Mesothelial cell of epicardium (in vitro differentiated cells): ENCODE measurements at places on chromosomes 7 and 10.

- DNase-seq = no peak
Measured at GRCh38 chr10:123974406-123974805, 82.8 kb upstream of the CPXM2 start.

GRCh38 chr7:4208586-4208985 is 473.5 kb upstream of the FOXK1 start:
- DNase-seq = no peak

- DNase-seq = no peak
Measured at GRCh38 chr7:47485640-47486435, 96.1 kb downstream of the TNS3 start.

DNA sequence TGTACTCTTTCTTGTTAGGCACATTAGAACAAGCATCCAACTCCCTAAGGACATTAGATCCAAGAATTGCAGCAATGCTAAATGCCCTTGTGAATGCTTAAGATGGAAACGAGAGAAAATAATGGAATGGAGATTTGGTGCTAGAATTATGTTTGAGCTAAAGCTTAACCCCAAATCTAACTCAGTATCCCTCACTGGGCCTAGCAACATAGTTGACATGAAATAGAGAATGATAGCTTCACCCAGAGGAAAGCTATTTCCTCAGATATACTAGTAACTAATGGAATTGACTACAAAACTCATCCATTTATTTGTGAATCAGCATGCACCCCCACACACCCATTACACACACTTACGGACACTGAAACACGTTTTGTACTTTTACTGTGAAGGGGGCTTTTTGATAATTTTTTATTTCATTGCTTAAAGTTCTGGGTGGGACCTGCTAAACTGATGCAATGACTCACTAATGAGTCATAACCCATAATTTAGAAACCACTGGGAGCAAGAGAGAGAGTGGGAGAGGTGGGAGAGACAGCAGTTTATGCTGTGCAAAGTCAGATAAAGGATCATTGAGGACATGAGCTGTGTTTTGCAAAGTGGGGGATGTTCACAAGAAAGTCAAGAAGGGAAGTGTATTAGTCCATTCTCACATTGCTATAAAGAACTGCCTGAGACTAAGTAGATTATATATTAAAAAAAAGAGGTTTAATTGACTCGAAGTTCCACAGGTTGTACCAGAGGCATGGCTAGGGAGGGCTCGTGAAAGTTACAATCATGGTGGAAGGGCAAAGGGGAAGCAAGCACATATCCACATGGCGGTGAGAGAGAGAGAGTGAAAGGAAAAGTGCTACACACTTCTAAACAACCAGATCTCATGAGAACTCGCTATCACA is 382.7 kb downstream of the SFMBT2 start:
- no peak for DNase-seq

- DNase-seq = no peak
Measured at GRCh38 chr10:93806903-93807302, 49.2 kb downstream of the LGI1 start.

GRCh38 chr10:11631890-11632587 is 20.6 kb upstream of the USP6NL start:
- no peak for DNase-seq

DNA sequence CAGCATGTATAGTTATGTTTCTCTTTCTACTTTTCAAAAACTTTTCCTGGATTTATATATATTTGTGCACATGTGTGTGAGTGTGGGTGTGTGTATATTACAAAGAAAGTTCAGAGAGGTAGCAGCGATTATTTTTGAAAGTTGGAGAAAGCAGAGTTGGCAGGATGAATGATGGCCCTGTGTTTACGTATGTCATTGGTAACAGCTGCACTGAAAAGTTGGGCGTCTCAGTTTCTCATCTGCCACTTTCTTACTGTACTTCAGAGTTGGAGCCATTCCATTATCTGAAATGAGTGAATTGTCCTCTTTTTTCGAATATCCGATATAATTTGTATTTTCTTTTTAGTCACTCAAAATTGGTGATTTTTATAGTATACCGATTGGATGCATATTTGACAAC is 172.2 kb downstream of the CDK14 start:
- no peak for DNase-seq

- no peak for DNase-seq
Measured at GRCh38 chr10:79047875-79048638, 20.7 kb upstream of the ZMIZ1 start.

GRCh38 chr10:19169684-19170083 is 121.1 kb downstream of the MALRD1 start:
- DNase-seq = no peak

- no peak for DNase-seq
Measured at GRCh38 chr7:126685018-126685573, 567.6 kb downstream of the GRM8 start.

DNA sequence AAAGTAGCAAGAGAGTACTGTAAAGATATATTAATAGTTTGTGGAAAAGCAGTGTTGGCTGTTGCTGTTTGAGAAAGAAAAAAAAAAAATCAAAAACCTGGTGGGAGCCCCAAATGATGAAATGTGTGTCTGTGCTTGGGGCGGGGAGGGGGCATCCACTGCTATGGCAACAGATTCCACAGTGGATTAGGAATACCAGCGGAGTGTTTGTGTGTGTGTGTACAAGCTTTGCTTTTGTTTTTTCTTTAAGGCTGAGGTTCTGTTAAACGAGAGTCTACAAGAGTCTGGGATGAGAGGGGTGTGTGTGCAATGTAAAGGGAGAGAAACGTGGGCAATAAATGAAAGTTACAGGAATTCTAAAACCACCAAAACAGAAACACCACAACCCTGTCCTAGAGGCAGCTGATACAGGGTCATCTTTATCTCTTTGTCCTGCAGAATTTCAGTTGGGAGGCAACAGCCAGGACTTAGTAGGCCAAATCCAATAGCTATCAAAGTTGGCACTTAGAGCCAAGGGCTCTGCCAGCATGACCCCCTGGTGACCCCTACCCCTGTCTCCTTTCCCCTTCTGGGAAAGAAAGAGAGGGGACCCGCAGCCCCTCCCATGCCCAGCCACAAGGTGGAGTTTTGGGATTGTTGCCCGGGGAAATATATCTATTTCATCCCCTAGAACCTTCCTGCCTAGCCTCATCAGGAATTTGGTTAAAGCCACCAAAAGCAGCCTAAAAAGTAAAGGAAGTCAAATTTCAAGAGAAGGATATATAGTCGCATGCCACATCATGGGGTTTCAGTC is 85.4 kb downstream of the OSBPL3 start:
- no peak for DNase-seq

- DNase-seq = no peak
Measured at GRCh38 chr10:110444004-110444337, 53.7 kb upstream of the DUSP5 start.

GRCh38 chr7:25895792-25896171 is 256.2 kb upstream of the NFE2L3 start:
- no peak for DNase-seq

- DNase-seq = no peak
Measured at GRCh38 chr7:16657656-16658279, 11.8 kb downstream of the BZW2 start.

DNA sequence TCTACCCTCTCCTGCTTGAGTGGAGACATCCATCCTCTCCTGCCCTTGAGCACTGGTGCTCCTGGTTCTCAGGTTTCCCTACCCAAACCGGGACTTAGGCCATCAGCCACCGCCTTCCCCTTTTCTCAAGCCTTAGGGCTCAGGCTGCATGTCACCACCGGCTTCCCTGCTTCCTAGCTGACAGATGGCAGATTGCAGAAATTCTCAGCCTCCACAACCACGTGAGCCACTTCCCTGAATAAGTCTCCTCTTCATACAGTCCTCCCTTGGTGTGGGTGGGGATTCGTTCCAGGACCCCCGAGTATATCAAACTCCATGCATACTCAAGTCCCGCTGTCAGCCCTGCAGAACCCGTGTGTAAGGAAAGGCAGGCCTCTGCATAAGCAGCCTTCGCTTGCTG is 203.5 kb upstream of the ZNF32 start:
- no peak for DNase-seq

DNA sequence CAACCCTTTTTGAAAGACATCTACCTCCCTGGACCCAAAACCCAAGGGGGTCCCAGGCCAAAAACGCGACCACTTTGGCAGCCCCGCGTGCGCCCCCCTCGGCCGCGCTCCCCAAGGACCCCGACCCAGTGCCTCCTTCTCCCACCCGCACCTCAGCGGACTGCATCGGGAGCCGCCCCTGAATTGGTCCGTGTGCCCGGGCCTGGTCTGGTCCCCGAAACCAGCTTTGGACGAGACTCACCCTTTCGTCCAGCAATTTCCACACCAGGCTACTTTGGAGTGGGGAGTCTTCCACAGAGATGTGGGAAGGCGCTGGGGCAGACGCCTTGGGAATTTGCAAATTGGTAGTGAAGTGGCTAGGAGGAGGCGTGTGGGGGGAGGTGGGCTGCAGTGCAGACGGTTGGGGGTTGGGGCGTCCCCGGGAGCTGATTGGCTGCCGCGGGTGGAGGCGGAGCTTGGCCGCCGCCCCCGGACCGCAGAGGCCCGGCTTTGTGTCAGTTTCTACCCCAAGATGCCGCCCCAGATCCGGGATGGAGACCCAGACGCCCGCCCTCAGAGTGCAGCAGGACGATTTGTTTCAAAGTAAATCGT is 16.9 kb downstream of the TCAF1 start:
- peak; percentile 58 for DNase-seq

- no peak for DNase-seq
Measured at GRCh38 chr7:81499262-81500116, 270.4 kb downstream of the HGF start.

DNA sequence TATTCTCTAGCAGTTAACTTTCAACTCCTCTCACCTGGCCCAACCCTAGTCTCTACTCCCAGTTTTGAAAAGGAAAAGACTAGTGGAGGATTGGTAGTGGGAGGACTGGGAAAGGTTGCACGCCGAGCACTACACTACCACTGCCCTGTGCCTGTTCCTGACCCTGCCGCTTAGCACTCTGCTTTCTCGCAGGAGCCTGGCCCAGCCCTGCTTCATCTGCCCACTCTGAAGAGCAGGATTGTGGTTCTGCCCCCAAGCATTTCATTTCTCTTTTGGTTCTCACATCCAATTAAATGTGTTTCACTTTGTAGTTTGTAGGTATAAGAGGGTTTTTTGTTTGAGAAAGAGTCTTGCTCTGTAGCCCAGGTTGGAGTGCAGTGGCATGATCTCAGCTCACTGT is 31.5 kb upstream of the RBM20 start:
- DNase-seq = no peak

DNA sequence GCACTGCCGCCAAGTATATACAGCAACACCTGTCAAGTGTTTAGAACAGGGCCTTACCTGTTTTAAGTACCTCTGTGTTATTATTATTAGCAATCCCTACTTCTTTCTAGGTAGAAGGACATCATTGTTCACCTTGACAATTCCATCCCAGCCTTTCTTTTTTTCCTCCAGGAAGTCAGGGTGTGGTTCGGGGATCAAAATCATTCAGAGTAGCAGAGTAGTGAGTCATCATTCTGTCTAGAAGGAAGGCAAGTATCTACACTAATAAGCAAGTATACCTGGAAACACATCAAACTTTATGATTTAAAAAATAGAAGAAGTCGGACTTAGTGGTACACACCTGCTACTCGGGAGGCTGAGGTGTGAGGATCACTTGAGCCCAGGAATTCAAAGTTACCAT is 25.5 kb upstream of the CAPZA2 start:
- no peak for DNase-seq

DNA sequence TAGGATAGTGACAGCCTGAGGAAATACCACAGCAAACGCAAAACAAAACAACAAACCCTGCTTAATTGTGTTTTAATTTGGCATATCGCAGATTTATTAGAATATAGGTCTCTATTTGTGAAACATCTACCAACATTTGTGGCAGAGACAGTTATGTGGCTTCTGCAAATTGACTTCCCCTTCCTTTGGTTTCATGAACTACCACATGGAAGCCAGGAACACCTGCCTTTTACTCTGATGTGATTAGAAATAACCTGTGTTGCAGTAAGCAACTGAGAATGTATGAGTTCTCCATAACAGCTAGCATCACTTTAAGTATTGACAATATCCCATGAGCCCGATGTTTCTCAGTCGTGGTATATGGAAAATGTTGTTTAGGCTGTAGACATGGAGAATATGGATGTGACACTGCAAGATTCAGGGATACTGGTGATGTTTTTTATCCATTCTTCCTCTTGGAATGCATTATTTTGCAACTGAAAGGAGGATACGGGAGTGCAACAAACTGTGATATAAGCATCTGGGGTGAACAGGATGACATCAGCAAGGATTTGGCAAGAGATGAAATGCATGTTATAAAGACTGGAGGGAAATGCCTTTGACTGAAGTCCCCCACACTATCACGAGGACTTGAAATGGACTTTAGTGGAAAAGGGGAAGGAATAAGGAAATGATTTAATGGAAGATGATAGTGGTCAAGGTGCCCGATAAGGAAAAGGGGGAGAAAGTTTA is 95.9 kb downstream of the CUBN start:
- DNase-seq = no peak

- DNase-seq = no peak
Measured at GRCh38 chr7:106012935-106013439, 49.9 kb downstream of the CDHR3 start.

DNA sequence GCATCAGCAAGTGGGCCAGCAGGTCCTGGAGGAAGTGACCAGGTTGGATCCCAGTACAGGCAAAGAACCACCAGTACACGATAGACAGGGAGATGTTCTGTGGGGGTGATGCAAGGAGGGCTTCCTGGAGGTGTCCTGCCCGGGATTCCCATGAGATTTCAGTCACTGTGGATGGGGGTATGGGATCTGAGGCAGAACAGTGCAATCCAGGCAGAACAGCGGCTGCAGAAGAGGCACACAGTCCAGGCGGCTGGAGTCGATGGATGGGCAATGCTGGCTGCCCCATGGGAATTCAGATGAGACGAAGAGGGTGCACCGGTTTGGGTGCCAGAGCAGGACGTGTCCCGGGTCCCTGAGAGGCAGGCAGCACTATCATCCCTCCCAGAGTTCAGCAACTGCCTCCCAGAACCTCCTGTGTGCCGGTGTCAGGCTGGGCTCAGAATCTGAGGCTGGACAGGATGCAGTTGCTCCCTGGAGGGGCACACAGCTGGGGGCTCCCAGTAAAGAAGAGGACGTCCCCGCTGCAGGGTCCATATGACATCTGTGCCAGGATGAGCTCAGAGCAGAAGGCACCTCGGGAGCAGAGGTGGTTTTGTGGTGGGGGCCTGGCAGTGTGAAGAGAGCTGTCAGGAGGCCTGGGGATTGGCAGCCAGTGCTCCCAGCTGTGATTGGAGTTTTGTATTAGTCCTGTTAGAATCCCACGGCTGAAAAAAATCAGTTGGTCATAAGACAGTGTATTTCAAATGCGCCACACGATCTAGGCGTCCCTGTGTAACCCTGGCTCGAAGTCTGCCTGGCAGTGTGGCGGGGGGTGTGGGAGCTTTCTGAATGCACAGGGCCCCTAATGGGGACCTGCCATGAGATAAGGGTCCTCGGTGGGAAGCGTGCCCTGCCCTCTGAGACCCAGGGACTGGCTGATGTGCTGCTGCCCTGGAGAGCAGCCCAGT is 3.2 kb downstream of the KNDC1 start:
- DNase-seq = no peak

- DNase-seq = no peak
Measured at GRCh38 chr7:49563693-49564378, 209.6 kb upstream of the VWC2 start.

DNA sequence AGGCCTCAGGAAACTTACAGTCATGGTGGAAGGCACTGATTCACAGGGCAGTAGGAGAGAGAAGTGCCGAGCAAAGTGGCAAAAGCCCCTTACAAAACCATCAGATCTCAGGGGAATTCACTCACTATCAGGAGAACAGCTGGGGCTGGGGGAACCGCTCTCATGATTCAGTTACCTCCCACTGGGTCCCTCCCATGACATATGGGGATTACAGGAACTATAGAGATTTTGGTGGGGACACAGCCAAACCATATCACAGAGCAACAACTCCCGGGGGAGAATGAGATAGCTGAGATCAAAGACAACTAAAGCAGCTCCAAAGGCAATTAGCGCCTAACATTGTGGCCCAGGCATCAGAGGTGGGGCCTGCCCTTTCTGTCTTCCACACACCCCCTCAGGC is 85.4 kb upstream of the VOPP1 start:
- no peak for DNase-seq
